ENCODE measurements at places on chromosomes 5 and 9. TPM values are rescaled to one million over a fixed set of nuclear protein-coding genes. Genes with fewer than 3 reads are reported as not detected.

Gene CER1
- not detected for total RNA-seq

Gene DRD1
- not detected for total RNA-seq

Gene DIAPH1
- 45.7 TPM for total RNA-seq

Gene COL23A1
- total RNA-seq: 1.0 TPM

Gene CDH9
- not detected for total RNA-seq

Gene CDH10
- total RNA-seq: not detected

Gene LURAP1L
- total RNA-seq: 23.3 TPM

Gene LIFR
- 118 TPM for total RNA-seq

Gene CHSY3
- 4.9 TPM for total RNA-seq

Gene NPR3
- 11.8 TPM for total RNA-seq

Gene FOXD4L4
- total RNA-seq: 0.19 TPM

Gene PKN3
- 5.9 TPM for total RNA-seq

Gene PDCD1LG2
- 3.5 TPM for total RNA-seq

Gene PROB1
- 0.46 TPM for total RNA-seq

DNA sequence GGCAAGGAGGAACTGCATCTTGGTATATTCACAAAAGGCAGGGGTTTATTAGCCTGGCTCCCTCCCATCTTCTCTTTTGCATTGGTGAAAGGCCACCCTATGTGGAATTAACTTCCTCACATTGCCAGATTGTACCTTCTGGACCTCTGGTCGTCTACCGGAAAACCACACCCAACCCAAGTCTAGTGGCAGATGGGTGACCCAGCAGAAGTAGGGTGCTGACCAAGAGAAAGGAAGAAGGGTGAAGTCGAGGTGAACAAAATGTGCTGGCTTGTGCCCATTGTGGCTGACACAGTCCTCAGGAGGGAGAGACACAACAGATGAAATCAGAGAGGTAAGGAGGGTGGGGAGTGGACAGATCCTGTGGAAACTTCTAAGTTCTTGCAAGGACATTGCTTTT is 39.8 kb upstream of the DAP start:
- DNase-seq: no peak

DNA sequence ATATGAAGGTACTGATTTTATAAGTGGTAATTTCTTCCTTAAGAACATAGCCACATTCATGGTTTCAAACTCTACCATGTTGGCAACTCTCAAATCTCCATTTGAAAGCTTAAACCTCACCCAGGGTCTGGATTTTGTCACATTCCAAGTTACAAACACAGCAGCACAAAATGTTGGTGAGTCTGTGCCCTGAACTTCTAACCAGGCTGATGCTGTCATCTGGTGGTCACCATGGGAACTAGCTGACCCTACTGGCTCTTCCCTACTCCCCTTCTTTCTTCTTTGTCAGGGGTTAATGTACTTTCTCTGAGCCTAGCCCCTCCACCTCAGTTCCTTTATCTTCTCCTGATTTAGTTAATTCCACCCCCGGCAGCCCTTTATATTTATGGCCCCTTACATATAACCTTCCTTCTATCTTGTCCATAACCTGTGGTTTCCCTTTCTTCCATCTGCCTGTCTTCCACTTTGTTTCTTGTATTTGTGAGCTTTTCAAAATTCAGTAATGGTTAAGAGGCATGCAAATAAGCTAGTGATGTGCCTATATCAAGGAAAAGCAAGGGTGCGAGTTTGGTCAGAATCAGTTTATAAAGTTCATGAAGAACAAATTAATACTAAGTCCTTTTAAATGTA is 35.9 kb downstream of the TGFBR1 start:
- DNase-seq: no peak

DNA sequence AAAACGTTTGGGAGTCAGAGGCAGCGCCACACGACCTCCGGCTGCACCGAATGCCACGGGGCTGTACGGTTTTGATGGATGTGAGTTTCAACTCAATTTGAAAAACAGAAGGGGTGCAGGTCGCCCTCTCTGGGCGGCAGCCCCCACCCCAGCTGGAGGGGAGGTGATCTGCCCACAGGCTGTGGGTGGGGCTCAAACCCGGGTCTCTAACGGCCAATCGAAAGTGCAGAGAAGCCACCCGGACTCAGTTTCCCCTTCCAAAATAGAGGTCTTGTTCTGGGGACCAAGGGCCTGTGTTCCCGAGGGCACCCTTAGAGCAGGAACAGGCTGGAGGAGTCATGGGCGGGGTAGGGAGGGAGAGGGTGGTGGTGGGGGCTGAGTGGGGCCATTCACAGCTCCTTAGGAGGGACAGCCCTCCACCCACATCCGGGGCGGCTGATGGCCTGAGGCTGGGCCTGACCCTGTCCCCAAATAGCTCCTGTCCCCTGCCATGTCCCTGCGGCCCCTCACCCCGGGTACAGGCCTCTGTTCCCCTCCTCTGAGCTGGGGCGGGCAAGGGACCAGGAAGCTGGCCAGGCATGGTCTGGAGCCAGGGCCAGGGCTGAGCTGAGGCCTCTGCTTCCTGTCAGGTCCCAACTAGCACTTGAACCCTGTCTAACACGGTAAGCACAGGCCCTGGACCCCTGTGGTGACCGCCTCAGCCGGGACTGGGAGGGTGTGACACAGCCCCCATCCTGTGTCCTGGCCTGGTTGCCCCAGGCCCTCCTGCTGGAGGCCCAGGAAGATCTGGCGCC is 22.6 kb upstream of the NOTCH1 start:
- DNase-seq: no peak

- DNase-seq: no peak
Observed at GRCh38 chr9:127694890-127695720, 11.7 kb upstream of the CFAP157 start.

GRCh38 chr9:136728548-136729123 is 14.1 kb downstream of the LCN10 start:
- DNase-seq: no peak

DNA sequence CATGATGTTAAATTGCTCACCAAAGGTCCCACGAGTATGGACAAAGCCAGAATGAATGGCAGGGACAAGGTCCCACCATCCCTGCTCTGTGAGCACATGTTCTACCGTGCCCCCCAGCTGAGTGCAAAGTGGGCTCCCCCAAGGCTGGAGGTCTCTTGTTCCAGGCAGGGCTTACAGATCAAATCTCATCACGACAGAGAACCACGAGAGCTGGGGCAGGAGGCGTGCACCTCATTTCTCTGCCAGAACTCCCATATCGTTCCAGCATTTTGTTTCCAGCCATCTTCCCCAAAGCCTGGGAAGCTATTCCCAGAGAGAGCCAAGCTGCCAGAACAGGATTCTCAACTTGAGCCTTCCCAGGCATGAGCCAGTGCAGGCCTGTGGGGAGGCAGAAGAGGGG is 108.5 kb downstream of the ZNF354C start:
- no peak for DNase-seq

GRCh38 chr5:143886651-143887638 is 75.0 kb downstream of the HMHB1 start:
- peak; percentile 23 for DNase-seq

- no peak for DNase-seq
Observed at GRCh38 chr5:111337133-111337532, 112.9 kb downstream of the CAMK4 start.

- DNase-seq: no peak
Observed at GRCh38 chr9:121633119-121633714, 18.2 kb upstream of the DAB2IP start.

- peak; percentile 99 for DNase-seq
Observed at GRCh38 chr9:34646211-34647083, at the start of gene GALT. TSS of gene GALT (plus strand) at chr9:34646675. CDS start at chr9:34646705, 30 bp downstream.

DNA sequence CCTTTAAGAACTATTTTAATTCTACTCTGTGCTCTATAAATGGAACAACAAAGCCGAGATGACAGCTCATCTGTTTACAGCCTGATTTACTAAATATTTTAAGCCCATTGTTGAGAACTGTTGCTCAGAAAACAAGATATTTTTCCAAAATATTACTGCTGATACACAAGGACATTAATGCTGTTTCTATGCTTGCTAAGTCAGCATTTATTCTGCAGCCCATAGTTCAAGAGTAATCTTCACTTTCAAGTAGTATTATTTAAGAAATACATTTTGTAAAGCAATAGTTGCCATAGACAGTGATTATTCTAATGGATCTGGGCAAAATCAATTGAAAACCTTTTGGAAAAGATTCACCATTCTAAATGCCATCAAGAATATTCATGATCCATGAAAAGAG is 208.3 kb downstream of the CDH12 start:
- DNase-seq: no peak

DNA sequence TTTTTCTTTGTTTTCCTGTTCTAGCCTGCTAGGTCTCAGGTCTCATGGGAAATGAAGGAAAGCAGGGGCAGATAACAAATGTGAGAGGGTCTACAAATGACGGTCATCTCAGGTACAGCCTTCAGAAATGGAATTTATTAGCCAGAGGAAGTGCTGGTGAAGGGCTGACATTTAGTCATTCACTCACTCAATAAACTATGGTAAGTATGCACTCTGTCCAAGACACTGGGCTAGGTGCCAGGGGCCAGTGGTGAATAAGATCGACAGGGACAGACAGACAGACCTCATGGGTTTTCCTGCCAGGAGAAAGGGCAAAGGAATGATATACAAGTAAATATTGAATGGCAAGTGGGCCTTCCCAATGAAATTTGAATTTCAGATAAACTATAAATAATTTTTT is 6.3 kb downstream of the PDE6A start:
- DNase-seq: peak; percentile 56

DNA sequence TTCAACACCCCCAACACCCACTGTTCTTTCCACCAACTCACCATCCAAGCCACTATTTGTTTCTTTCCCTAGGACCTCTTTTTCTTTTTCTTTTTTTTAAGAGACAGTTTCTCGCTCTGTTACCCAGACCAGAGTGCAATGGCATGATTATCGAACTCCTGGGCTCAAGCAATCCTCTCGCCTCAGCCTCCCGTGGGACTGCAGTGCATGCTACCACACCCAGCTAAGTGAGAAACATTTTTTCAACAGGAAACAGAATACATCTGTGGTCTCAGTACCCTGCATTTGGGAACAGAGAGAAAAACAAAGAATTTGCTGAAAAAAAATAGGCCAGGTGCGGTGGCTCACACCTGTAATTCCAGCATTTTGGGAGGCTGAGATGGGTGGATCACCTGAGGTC is 24.6 kb downstream of the B4GALT1 start:
- DNase-seq: no peak

- no peak for DNase-seq
Observed at GRCh38 chr9:95772320-95773052, 103.0 kb upstream of the ERCC6L2 start.

DNA sequence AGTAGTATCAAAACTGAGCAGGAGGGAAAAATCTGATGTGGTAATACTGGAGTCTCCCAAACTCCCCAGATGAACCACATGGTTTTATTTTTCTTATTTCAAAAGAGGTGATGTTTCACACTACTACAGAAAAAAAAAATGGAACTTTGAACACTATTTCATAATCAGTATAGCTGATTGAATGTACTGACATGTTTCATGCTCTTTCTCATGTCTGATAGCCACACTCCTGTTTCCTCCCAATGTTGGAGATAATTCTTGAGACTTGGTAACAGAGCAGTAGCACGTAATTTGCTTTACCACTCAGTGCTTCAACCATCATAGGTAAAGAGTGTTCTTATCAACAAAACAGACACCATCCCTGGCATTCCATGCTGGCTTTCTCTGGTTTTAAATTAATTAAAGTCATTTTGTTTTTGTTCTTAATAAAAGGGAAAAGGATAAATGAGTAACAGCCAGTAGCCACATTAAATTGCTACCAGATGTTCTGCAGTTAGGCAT is 85.2 kb downstream of the MUSK start:
- no peak for DNase-seq

DNA sequence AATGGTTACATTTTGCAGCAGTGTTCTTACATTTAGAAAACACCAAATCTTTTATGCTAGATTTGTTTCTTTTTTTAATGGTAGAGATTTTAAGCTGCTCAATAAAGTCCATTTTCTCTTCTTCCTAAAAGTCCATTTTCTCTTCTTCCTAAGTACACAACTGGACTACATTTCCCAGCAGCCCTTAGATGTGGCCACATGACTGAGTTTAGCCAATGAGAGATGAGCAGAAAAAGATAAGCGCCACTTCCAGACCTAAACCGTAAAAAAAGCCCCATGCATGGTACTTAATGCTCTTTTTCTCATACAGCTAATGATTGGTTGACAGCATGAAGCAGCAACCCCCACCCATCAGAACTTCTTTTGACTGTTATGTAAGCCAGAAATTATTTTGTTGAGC is 206.7 kb downstream of the FAM114A2 start:
- no peak for DNase-seq

GRCh38 chr5:107977550-107978071 is 306.9 kb upstream of the EFNA5 start:
- no peak for DNase-seq

DNA sequence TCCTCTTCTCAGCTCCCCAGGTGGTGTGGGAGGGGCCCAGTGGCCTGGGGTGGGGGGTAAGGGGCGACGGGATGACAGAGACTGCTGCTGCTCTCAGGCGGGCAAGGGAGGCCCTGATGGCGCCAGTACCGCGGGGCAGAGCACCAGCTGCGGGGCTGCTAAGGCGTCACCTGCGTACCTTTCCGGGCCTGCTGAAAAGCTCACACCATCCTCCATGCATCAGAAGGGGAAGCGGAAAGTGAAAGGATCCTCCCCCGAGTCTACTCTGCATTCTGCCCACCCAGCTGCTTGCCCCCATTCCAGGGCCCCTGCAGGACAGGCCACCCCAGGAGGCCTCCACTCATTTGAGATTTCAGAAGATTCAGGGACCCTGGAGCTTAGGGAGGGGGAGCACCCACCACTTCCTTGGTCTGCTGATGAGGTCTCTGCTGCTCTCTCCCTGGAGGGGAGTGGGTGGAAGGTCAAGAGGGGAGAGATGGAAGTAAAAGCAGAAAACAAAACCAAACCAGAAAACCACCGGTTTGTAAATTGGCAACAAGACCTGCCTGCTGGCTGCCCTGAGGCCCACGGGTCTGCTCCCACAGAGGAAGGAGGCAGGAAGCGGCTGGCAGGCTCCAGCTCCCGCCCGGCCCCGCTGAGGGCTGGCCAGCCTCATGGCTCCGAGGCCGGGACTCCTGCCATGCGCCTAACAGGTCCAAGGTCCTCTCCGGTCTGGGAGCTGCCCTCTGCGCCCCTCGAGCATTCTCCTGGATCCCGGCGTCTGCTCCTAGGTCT is 33.6 kb downstream of the PRRT1B start:
- DNase-seq: no peak

DNA sequence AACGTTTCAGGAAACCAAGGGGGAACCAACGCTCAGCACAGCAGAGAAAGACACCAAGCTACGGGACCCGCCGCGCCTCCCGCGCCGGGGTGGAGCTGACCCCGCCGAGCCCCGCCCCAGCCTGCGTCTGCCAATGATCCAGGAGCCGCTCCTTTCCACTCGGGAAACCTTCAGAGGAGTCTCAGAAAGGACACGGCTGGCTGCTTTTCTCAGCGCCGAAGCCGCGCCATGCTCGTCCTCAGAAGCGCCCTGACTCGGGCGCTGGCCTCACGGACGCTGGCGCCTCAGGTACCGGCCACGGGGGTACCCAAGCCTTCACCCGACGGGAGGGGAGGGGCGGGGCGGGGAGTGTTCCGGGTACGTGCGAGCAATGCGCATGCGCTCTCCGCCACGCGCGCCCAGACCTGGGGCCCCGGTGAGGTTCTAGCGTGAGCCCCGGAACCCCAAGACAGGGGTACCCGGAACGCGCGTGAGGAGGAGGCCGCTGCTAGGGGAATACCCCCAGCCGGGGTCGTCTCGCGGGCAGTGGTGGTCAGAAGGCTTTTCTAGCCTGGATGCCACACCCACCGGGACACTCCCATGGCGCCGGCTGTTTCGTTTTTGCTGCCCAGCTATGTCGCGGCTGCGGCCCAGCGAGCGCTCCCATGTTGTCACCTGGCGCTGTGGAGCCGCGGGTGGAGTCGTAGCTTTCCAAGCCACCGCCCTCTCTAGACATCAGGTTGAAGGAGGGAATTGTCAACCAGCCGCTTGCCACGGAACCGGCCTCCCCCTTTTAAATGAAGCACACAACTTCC is at the start of gene NIPSNAP3A:
Gene NIPSNAP3A, plus strand, starts transcription at position 119 of the 794 bp plus-strand sequence. Its CDS starts 110 bp downstream, at position 229.
- peak; percentile 48 for DNase-seq
